ENCODE measurements at places on chromosomes 12 and 14.

DNA sequence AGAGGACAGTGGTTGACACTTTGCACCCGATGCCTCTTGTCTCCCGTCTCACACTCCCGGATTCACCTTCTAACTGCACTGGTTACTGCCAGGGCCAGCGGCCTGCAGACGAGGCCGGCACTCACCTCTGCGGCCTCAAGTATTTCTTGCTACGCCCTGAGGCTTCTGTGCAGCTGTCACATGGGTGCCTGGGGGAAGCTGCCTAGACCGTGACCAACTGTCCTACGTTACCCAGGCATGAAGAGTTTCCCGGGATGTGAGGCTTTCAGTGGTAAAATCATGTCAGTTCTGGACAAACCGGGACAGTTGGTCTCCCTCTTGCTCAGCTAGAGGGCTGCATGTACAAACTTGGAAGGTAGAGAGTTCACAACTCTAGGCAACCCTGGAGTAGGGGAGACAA, 274.5 kb downstream of the GLT1D1 start:
- DNase-seq: no peak

DNA sequence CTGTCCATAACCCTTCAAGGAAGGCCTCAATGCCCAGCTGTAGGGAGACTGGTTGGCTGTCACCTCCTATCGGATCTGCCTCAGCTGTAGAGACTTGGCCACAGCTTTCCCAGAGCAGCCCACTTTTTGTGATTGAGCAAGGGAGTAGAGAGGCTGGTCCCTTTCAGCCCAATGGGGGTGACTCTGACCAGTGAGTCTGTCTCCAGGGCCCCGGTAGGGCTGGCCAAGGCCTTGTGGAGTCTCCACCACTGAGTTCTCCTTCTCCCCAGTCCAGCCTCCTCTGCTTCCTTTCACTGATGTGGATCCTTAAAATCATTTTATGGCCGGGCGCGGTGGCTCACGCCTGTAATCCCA, 14.5 kb upstream of the HPD start:
- DNase-seq: no peak

- no peak for DNase-seq
Observed at GRCh38 chr14:71665781-71666180, 266.4 kb upstream of the RGS6 start.

DNA sequence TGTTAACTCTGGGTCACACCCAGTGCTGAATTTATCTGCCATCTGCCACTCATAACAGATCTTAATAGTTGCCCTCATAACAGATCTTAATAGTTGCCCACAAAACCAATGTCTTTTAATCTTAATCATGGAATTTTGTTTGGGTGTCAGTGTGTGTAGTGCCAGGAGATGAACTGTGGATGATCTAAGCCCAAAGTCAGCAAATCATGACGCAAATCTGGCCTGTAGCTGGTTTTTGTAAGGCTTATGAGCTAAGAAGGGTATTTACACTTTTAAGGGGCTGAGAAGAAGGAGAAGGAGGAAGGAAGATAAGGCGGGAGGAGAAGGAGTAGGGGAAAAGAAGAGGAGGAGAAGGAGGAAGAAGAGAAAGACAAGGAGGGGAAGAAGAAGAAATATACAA, 10.0 kb upstream of the IL26 start:
- DNase-seq: no peak

DNA sequence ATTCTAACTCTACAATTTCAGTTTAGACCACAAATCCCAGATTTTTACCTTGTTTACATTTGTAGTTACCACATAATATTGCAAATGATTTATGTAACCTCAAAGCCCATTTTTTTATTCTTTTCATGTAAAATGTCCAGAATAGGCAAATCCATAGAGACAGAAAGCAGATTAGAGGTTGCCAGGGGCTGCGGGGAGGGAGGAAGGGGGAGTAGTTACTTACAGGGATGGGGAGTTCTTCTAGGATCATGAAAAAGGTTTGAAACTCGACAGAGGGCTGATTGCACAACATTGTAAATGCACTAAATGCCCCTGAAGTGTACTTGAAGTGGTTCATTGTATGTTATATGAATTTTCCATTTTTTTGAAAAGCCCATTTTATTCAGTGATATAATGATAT, 66.5 kb downstream of the PPP2R5C start:
- DNase-seq: no peak

- no peak for DNase-seq
Observed at GRCh38 chr12:45981075-45981837, 9.1 kb downstream of the SCAF11 start.

GRCh38 chr12:29314416-29314815, 66.6 kb downstream of the ERGIC2 start:
- DNase-seq: no peak

GRCh38 chr14:68584786-68585185, 208.1 kb downstream of the ZFP36L1 start:
- DNase-seq: no peak

DNA sequence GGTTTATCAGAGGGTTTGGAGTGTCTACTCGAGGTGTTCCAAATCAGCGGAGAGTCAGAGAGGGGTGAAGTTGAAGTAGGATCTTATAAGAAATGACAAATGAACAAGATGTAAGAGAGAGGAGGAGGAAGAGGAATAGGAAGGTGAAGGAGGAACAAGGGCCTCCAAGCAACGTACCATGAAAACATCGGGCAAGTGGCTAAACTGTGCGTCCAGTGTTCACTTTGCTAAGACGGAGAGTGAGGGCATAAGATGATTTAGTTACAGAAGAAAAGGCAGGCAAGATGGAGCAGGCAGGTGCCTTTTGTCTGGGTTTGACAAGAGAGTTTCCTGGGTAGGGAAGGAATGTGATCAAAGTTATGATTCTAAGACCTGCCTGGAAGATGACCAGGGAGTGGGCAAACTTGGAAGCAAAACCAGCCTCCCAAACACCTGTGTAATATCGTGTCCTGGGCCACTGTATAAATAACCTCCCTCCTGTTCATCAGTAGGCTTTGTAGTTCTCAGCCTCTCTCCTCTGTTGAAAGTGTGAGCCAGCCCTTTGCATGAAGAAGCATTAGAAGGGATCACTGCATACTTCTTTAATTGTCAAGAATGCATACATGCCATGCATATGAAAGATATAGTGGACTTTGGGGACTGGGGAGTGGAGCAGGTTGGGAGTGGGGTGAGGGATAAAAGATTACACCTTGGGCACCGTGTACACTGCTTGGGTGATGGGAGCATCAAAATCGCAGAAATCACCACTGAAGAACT, 111.4 kb downstream of the ZFP36L1 start:
- no peak for DNase-seq

DNA sequence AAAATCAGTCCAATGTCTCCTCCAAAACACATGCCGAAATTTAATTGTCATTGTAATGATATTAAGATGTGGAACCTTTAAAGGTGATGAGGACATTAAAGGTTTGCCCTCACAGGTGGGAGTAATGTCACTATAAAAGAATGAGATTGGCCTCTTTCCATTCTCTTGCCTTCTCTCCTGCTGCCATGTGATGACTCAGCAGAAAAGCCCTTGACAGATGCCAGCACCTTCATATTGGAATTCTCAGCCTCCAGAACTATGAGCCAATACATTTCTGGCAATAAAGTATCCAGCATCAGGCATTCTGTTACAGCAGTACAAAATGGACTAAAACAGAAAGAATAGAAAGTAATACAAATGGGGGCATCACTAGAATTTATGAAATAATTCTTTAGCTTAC, 609.7 kb downstream of the SLC16A7 start:
- DNase-seq: no peak

DNA sequence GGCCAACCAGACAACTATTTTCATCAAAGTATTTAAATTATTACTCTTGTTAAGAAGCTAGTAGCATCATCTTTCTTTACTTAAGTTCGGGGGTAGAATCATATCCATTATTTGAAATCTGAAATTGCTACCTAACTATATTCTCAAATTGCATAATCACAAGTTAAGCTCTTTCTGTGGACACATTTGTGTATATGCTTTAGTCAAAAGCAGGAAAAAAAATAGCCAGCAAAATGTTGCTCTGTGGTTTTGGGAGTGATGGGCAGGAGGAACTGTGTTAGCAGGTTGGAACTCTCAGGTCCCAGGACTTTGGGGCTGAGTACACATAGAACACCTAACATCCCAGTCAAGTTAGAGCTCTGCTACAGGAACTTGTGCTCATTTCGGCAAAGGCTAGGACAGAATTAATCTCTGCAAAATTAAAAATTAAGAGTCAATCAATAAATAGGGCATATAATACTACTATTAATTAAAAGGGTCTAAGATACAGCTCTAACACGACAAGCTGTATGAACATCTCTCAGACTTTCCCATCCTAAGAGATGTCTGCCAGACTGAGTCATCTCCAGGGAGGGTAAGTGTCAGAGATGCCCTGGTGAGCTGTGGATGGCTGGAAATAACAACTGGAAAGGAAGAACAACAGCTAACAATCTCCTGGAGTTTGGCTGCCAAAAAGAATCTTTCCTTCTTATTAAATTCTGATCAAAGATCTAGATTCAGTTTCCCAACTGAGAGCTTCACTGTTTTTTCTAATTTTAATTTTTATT, 203.5 kb upstream of the GZMB start:
- DNase-seq: no peak

DNA sequence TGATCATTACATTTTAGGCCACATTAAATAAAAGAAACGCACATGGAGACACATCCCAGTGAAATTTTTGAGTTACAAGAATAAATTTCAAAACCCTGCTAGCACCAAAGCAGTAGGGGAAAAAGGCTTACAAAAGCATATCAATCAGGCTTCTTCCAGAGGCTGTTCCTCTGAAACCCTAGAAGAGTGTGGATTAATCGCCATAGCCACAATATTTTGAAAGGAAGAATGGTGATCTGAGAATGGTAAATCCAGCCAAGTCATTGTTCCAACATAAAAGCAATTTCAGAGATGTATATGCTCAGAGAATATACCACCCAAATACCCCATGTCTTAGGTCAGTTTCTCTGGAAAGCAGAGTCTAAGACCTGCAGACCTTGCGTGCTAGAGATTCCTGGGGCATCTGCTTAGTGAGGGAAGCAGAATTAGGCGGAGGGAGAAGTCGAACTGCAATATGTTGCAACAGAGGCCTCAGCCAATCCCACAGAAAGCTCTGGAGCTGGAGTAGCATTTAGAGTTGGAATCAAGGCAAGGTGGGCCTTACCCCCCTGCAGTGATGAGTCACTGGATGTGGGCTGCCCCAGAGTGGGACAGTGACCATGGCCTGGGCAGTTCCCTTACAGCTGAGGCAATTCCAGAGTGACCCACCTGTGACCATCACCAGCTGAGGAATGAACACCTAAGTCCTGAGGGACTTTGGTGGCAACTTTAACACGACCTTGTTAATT, 125.2 kb downstream of the NTF3 start:
- no peak for DNase-seq

GRCh38 chr12:129629901-129630300, 273.9 kb downstream of the TMEM132D start:
- no peak for DNase-seq

DNA sequence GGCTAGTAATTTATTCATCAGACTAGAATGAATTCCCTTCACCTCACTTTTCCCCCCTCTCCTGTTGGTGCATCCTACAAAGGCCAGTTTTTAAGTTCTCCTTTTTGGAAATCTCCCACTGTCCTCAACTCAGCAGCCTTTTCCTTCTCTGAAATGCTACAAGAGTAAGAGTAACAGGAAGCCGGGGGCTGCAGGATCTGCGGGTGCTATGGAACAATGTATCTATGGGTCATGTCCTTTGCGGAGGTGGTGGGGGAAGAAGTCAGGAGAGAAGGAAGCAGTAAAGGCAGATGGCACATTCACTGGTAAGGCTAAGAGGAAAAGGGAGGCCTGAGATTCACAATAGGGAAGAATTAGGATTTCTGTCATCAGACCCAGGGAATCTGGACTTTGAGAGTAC, 22.2 kb upstream of the TESC start:
- no peak for DNase-seq

DNA sequence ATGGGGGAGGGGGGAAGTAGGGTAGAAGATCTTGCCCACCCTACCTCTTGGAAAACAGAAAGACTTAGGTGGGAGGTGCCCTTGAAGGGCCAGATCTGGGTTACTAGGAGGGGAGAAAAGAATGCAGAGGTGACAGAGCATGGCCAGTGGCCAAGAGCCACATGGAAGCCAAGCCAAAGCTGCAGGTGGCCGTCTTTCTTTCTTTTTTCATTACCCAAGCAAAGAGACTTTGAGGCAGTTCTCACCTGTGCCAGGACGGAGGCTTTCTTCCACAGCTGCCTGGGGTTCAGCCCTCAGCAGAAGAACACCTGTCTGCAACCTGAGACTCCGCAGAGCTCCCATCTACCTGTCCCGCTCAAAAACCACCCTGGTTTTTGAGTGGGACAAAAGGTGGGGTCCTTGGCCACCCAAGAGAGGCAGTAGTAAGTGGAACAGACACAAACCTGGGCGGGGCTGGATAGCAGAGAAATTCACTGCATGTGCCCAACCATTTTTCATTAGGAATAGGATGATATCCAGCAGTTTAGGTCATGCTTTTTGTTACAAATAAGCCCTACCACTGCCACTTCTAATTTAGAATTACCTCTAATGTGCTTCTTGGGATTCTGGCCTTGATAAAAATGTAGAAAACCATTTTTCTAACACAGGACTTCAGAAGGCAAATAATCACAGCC, 116.5 kb downstream of the DYRK2 start:
- DNase-seq: no peak

- no peak for DNase-seq
Observed at GRCh38 chr12:124808272-124808671, 55.4 kb downstream of the SCARB1 start.

DNA sequence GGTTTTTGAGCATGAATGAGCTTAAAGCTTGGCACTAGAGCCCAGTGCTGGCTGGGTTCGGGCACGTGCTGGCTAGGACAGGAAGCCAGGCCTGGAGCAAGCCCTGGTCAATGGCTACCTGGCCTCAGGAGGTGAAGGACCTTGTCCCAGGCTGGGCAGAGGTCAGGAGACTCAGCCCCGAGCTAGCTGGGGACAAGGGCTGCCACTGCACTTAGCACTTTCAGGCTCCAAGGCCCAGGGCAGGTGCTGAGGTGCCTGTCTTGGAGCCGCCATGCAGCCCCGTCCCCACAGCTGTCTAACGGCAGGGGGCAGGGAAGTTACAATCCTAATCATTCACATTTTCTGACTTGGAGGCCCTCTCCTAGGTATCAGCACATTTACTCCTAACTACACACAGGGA, 4.3 kb upstream of the AQP6 start:
- DNase-seq: no peak

GRCh38 chr12:65938807-65939206, 114.5 kb downstream of the HMGA2 start:
- DNase-seq: no peak

DNA sequence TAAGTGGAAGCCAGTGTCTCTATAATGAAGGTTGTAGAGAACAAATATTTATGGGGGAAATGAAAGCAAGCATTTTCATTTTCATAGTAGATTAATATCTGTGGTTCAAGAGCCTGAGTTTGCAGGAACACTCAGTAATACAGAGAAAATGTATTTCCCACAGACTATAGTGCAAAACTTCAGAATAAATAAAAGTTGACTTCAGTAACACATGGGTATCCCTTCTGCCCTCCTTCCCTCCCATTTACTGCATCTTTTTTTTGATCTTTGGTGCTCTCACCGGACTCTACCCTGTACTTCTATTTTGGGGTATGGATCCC, 75.3 kb upstream of the AMN1 start:
- no peak for DNase-seq

DNA sequence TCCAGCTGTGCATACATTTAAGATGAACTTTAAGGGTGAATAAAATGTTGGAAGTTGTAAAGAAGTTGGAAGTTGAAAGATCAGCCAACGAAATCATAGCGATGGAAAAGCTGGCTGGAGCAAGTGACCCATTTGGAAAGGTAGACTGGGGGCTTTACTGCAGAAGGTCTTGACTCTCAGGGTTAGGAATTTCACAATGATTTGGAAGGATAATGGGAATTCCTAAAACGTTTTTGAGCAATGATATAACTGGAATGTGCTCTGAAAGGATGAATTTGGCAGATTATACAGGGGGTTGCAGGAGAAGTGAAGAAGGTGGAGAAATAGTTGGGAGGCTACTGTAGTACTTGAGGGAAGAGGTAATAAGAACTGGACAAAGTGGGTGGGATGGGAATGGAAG, 27.4 kb downstream of the EMP1 start:
- DNase-seq: no peak

Measured in activated CD4-positive, alpha-beta T cell treated with anti-CD3 and anti-CD28 coated beads, Interleukin-2, amount 50 U/mL, for 4 hours (primary cell).